ENCODE measurements at places on chromosomes 6 and 20.

DNA sequence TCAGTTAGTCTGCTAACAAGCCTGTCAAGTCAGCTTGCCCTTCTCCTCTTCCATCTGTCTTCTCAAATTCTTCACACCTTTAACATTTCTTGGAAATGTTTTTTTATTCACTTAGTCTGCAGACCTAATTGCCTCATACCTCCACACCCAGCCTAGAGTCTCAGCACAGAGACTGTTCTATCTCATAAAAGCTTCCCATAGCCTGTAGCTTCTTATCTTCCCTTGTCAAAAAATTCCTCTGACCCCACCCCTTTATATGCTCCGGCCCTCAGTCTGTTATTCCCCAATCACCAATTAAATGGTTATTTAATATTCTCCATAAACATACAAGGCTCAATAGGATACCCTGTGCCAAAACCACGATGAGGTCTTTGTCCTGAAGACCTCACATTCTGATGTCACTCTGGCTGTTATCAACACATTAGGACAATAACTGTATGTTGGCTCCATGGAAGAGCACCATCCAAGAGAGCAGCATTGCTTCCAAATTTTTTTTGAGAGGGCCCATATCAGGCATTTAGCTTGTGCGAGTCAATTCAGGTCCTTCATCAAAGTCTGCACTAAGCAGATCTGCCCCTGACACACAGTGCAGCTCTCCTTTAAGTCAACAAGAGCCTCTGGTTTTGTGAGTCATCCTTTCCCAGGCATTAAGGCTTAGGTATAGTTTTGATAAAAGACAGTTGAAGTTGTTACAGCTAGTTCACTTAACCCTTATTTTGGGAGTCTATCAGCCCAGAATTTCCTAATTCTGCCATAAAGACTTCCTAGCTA, 83.2 kb upstream of the TBX18 start:
- DNase-seq, result no peak

- no peak for DNase-seq
These were observed 58.9 kb upstream of the NXT1 start for GRCh38 chr20:23291575-23292240.

GRCh38 chr6:163249651-163250101, 164.8 kb upstream of the QKI start:
- DNase-seq, result no peak

DNA sequence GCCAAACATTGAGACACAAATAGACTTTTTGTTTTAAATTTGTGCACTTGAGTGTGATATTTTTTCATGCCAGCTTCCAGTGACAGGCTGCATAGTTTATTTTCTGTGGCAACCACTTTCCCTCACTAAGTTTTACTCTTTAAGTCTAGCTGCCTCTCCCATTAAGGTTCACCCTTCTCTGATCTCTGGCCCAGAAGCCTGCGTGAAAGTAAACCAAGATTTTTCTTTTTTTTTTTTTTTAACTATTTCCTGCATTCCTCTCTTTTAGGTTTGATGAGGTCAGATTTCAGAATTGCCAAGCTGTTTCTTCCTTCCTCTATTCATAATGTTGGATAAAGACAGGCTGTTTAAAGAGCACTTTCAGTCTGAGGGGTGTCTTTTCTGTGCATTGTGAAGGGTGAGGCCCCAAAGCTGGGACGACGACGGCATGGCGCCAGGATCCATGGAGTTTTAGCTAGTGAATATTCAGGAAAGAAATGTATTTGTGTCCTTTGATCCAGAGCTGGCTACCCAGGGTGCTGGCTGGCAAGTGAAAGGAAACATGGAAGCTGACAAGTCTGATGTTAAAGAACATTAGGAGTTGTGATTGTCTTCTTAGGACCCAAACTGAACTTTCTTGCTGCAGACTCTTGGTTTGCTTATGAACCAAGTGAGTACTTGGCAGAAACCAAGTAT, 50.7 kb downstream of the DOK5 start:
- DNase-seq, result no peak

GRCh38 chr6:1622851-1623768, 13.4 kb downstream of the FOXC1 start:
- DNase-seq, result no peak

DNA sequence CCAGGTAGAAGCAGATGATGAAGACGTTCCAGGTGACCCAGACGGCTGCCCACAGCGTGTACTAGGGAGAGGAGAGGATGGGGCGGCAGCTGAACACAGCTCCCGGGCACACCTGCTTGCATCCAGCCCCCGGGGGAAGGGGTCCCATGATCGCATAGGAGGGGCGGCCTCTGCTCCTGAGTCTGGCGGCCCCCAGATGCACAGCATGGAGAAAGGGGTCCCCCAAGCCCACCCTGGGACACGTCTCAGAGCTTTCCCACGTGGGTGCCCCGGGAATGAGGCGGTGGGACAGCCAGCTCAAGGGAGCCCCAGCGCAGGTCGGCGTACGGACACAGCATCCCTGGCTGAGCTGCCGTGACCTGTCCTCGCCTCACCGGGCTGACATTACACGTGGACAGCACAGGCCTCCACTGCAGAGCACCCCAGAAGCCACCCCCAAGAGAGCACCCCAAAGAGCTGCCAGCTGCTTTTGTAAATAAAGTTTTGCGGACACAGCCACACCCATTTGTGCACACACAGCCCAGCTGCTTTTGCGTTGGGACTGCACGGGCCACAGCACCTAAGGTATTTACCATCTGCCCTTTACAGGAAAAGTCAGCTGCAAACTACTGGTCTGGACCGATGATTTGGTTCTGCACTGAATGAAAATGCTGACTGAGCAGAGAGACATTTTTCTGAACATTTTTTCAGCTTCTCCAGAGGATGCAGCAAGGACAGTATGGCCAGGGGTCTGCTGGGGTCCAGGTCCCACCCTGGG, 5.2 kb downstream of the NKAIN4 start:
- DNase-seq, result no peak

GRCh38 chr20:62874964-62875344, 13.3 kb upstream of the TCFL5 start:
- no peak for DNase-seq

- no peak for DNase-seq
These were observed 12.8 kb downstream of the GABRR2 start for GRCh38 chr6:89302195-89302770.

DNA sequence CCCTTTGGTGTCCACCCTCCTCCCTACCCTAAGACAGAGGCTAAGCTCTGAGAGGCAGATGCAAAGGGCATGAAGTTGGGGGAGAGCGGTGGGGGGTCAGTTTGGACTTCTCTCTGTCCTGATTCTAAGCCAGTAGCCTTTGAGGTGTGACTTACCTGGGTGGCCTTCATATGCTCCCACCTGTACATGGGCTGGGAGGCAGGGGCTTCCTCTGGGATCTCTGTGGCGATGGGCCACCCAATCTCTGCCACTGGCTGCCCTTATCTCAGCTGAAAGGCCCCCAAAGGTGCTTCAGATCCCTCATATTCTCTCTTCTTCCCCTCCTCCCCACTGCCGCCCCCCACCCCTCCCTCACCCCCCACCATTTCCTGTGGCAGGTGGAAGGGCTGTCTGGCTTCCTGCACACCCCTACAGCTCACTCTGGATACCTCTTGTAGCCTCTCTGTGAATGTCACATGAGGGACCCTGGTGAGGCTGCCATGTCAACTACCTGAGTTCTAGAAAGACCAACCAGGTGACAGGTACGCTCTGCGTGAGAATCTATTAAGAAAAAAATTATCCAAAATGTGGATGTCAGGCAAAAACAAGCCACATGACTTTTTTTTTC, 34.0 kb downstream of the PNLDC1 start:
- DNase-seq, result no peak

DNA sequence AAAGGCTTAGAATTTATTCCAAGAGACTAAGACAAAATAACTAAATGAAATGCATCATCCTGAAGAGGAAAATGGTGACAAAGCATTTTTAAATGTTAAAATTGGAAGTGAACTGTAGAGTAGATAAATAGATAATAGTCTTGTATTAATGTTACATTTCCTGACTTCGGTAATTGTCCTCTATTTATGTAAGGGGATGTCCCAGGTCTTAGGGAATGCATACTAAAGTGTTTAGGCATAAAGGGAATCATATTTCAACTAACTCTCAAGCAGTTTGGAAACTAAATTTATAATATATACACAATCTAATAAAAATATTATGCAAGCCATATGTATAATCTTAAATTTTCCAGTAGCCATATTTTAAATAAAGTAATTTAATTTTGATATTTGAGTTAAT, 159.3 kb downstream of the WDR27 start:
- no peak for DNase-seq

DNA sequence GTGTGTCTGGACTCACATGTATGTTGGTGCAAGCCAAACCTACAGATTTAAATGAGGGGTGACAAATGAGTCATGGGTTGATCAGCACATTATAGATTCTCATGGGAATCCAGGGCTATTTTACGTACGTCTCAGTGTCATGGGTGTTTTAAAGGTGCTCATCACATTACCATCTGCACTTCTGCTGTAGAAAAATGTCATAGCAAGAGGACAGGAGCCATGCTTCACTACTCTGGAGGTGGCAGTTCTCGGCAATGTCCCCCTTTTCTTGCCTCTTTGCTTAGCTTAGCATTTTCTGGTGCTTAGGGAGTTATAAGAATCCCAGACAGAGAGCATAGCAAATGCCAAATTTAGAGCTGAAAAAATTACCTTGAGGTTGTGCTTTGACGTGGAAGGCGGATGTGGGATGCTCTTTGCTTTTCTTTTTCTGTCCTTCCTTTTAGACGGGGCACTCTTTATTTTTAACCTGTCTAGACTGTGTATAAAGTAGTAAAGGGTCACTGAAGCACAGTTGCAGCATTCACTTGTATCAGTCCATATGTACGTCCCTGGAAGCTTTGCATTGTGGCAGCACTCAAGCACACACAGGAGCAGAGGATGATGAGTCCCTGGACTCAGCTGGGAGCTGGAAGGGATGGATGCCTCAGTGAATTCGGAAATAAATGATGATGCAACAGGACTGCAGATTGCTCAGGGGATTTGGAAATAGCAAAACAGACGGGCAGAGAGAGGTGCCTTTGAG, 139.7 kb downstream of the SYNDIG1 start:
- no peak for DNase-seq

DNA sequence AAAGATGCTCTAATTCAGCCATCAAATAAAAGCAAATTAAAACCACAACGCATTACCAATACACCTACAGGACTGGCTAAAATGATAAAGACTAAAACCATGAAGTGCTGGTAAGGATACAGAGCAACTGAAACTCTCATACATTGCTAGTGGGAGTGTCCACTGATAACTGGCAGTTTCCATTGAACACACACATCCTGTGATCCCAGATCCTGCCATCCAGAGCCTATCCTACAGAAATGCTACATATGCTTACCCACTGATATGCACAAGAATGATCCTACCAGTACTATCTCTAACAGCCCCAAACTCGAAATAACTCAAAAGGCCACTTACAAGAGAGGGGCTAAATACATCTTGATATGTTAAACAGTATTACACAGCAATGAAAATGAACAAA, 81.0 kb downstream of the FYN start:
- no peak for DNase-seq

- no peak for DNase-seq
These were observed 117.5 kb downstream of the DLL1 start for GRCh38 chr6:170173335-170173881.

GRCh38 chr20:53578492-53579222, 15.0 kb downstream of the ZNF217 start:
- no peak for DNase-seq

DNA sequence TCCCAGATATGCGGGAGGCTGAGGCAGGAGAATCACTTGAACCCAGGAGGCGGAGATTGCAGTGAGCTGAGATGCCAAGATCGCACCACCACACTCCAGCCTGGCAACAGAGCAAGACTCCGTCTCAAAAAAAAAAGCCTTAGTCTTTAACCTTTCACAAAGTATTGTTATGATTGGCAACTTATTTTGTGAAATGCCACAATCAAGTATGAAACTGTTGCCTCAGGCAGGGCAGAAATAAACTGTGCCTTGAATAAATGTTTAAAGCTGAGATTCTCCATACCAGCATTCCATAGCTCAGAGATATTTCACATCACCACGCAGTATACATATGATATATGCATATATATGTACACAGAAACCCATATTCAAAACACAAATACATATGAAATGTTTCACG, 120.1 kb upstream of the CCDC28A start:
- no peak for DNase-seq

DNA sequence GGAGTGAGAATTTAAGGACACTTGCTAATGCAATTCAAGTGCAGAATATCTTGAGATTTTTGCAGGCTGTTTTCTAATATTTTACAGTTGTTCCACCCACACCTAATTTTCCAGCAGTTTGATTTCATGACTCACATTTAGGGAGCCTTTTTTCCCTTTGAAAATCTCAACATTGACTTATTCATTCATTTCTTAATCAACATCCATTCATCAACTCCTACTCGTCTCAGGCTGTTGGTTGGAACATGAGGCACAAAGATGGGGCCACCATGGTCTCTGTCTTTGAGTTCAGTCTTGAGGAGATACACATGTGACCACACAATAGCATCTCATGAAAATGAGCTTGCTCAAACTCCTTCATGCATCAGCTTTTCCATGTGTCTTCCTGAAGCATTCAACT, 135.6 kb downstream of the UNC5CL start:
- DNase-seq, result no peak

DNA sequence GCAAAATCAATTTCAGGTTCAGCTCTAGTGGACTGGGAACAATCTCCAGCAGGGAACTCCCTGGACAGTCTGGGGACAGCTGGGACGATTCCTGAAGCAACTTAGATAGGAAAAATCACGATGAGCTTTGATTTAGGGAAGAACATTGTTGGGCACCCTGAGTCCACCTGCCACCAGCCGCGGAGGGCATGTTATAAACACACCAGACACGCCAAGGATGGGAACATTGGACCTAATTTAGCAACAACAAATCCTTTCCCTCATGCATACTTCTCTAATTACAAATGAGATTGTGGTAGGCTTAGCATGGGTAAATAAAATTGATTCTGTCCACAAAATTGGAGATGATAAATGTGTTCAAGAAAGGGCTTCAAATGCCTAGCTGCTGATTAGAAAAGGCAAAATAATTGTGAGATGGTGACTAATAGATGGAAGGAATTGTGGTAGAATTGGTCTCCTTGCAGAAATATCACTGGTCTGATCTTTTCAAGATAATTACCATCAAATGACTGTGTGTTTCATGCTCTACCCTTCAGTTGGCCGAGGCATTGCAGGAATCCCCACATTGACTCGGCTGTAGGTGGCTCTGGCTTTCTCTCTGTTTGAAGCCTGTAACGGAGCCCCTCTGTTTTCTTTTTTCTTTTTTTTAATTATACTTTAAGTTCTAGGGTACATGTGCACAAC, 6.1 kb upstream of the NANP start:
- no peak for DNase-seq

Measured in stimulated activated CD8-positive, alpha-beta memory T cell treated with anti-CD3 and anti-CD28 coated beads, Interleukin-12 subunit alpha, Interleukin-12 subunit beta, amount 100 ng/mL, for 4 hours (primary cell).